ENCODE measurements at places on chromosomes 2 and 18.

DNA sequence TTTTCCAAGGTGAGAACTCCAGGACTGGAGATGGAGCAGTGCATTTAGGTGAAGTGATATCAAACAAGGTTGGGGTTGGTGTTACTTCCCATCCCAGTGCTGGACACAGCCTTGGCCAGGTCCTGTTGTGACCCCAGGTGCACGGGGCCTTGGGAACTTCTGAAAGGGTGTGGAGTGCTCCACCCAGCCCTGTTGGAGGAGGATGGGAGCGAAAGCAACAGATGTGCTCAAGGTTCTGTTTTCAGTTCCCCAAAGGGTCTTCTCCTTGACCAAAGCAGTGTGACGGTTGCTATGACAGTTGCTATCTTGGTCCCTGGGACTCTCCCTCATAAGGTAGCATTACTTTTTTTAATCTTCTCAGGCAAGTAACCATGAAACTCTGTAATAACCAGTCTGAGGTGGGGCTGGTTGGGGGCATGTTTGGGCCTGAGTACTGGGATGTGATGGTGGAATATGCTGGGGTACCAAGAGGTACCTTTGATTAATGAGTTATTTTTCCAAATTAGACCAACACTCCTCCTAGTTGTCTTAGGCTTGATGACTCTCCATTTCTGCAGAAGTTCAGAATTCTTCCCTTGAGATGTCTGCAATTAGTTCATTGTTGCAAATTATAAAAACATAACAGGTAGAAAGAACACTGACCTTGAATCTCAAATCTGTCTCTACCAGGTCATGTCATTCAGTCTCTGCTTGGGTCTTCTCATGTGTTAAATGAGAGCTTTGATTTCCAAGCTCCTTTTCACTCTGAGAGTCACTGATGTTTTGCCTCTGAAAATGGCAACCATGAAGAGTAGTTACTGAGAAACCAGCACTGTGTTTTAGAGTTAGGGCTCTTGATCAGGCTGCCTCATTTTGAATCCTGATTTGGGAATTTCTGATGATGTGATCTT lies 154.5 kb downstream of the RPIA start:
- no peak for DNase-seq

- DNase-seq: no peak
Measured at GRCh38 chr18:24933345-24933744, 418.6 kb downstream of the ZNF521 start.

GRCh38 chr18:67310826-67311225 lies 205.7 kb downstream of the DSEL start:
- DNase-seq: no peak

DNA sequence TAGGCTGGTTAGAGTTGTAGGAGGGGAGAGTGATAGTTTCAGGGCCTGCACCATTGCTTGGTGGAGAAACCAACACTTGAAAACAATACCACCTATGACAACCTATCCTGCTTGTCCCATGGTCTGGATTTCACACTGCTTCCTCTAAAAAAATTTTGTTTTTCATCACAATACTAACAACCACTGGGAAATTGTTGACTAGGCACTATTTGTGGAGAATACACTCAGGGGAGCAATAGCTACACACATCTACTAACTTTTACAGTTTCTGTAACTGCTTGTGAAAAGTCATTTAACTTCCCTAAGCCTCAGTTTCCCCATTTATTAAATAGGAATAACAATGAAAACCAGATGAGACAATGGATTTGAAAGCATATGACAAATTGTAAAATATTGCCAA lies 4.1 kb upstream of the CRYGB start:
- DNase-seq: no peak

GRCh38 chr2:202771741-202772460 lies 99.7 kb downstream of the ICA1L start:
- no peak for DNase-seq

- no peak for DNase-seq
Measured at GRCh38 chr18:33946336-33946735, 278.4 kb downstream of the NOL4 start.

DNA sequence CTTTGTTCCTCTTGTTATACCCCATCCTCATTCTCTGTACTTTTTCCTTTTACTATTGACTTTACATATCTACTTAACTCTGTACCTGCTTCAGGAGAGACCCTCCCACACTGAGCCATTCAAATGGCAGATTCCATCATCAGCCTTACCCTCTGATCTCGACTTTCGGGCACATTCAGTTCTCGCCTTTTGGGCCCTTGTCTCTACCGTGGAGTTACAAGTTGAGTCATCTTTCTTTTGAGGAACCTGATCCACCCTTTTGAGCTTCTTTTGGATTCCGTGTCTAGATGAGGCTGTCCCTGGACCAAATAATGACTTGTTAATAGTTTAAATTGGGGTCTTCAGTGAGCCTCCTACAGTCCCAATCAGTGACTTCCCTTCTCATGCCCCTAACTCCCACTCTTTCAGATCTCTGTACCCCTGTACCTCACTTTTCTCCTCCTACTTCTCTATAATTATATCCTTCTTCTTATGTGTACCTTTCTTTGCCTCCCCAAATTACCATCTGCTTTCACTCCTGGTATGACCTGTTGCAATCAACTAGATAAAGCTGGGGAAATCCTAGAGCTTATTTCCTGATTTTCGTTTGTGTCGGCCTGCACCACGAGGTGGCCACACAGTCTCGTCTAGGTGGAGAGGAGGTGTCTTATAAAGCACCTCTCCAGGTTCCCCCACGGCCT lies 17.2 kb downstream of the SP110 start:
- no peak for DNase-seq

DNA sequence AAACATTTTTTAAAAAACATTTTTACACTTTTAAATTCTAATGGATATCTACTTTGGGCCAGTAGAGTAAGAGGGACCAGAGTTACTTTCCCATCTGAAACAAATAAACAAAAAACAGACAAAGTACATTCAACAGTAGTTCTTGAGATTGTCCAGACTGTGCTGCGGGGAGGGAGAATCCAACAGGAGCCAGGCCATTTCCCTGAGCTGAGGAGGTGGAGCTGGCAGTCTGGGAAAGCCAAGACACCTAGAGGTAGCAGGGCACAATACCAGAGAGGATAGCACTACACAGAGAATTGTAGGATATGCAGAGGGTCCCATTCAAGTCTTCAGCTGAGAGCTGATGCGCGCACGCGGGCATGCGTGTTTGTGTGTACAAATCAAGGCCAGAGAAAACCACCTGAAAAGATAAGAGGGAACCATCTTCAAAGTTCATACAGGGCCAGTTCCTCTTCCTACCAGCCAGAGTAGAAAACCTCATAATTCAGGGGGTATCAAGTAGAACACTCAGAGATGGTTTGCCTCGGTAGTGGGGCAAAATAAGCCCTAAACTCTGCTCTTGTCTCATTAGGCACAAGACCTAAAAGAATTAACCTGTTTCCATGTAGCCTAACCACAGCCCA lies 44.0 kb downstream of the PTRHD1 start:
- DNase-seq: no peak

GRCh38 chr2:163077241-163077640 lies 238.7 kb upstream of the KCNH7 start:
- no peak for DNase-seq

- DNase-seq: no peak
Measured at GRCh38 chr18:37289423-37289822, 276.2 kb downstream of the CELF4 start.
